ENCODE measurements at places on chromosomes 3 and 15. TPM values are rescaled to one million over a fixed set of nuclear protein-coding genes. Genes with fewer than 3 reads are reported as not detected.

P2RY1 gene
- total RNA-seq, result 4.0 TPM

PCOLCE2 gene
- total RNA-seq, result 98.7 TPM

PLEKHO2 gene
- total RNA-seq, result 56.1 TPM

CPA3 gene
- total RNA-seq, result not detected

KBTBD13 gene
- under 0.01 TPM for total RNA-seq

GNL3 gene
- total RNA-seq, result 101 TPM

MAGI1 gene
- total RNA-seq, result 17.6 TPM

SLC27A2 gene
- total RNA-seq, result not detected

SLC51A gene
- total RNA-seq, result not detected

GOLGA8K gene
- total RNA-seq, result 0.44 TPM

RTP1 gene
- not detected for total RNA-seq

EIF3J gene
- 33.7 TPM for total RNA-seq

ZBED2 gene
- total RNA-seq, result not detected

IL5RA gene
- not detected for total RNA-seq

THAP10 gene
- 2.5 TPM for total RNA-seq

MAP1A gene
- 180 TPM for total RNA-seq

Measured in smooth muscle cell of trachea (primary cell).